ENCODE measurements at places on chromosomes 16 and 17. TPM values are rescaled to one million over a fixed set of nuclear protein-coding genes. Genes with fewer than 3 reads are reported as not detected.

Gene NPIPB13
- total RNA-seq = 5.7 TPM

Gene JPT1
- 22.3 TPM for total RNA-seq

- DNase-seq = no peak
Observed at GRCh38 chr17:29593591-29594518, 923 bp downstream of the ANKRD13B start.

DNA sequence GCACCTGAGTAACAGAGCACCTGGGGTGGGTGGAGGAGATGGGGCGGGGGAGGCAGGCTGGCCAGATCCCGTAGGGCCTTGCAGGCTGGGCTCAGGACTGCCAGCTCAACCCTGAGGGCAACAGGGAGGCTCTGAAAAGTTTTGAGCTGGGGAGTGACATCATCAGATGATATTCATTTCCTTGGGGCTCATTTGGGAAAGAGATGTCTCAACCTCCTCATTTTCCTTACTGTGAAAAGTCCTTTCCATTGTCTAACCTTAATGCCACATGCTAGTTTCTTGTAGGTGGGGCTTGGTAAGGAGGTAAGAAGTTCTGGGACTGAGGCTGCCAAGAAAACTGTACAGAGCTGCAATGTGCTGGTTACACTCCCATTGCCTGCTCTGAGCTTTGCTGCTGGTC lies 3.7 kb downstream of the TNS4 start:
- no peak for DNase-seq
